Naive thymus-derived CD4-positive, alpha-beta T cell (primary cell): ENCODE measurements at places on chromosomes 12 and 14. TPM values are rescaled to one million over a fixed set of nuclear protein-coding genes. Genes with fewer than 3 reads are reported as not detected.

- H3K4me1 ChIP-seq, result no peaks in the 10 kb centered on the region
- no peak for DNase-seq
- H3K4me3 ChIP-seq, result no peak overlapping the region
- no peaks in the 10 kb centered on the region for H3K36me3 ChIP-seq
- H3K27me3 ChIP-seq, result no peaks in the 10 kb centered on the region
These were observed 7.7 kb upstream of the TMEM132D start for GRCh38 chr12:129911428-129912049.

DNA sequence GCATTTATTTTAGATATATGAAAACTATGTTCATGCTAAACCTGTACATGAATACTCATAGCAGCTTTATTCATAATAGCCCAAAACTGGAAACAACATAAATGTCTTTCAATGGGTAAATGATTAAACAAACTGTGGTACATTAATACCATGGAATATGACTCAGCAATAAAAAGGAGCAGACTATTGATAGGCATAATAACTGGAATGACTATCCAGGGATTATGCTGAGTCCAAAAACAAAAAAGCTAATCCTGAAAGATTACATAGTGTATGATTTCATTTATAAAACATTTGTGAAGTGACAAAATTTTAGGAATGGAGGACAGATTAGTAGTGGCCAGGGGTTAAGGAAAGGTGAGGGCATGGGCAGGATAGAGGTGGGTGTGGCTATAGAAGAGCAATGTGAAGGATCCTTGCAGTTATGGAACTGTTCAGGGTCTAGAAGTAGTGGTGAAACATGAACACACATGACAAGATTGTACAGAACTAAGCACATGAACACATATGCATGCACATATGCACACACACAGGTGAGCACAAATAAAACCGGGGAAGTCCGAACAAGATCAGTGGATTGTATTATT lies 61.1 kb upstream of the CDKN3 start:
- no peaks in the 10 kb centered on the region for H3K4me1 ChIP-seq
- H3K4me3 ChIP-seq, result no peak overlapping the region
- H3K27me3 ChIP-seq, result no peaks in the 10 kb centered on the region

Gene CYP46A1
- 0.34 TPM for total RNA-seq

GRCh38 chr12:114405519-114406271 lies at the start of gene TBX5:
Gene TBX5, minus strand, starts transcription at chr12:114406144. Its CDS starts 2,246 bp downstream, at chr12:114403898.
- no peak for DNase-seq
- no peak within 1 kb of the TSS for H3K27ac ChIP-seq
- H3K36me3 ChIP-seq, result no peaks in the 10 kb centered on the region
- H3K4me1 ChIP-seq, result no peaks in the 10 kb centered on the region
- no peak within 1 kb of the TSS for H3K4me3 ChIP-seq

Gene LMNTD1
- total RNA-seq, result not detected

DNA sequence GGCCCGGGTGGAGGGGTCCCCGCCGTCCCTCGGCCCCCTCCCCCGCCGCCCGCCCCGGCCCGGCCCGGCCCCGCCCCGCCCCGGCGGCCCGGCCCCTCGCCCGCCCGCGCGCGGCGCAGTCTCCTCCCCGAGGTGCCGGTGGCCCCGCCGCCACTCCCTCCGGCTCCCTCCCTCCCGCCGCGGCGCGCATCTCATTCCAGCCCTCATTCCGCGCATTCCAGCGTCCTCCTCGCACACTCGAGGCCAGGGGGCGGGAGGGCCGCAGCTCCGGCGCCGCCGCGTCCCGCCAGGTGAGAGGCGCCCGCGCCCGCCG lies at the start of gene TEAD4:
TSS of gene TEAD4 (plus strand) at position 206 of the 313 bp plus-strand sequence.
- no peak within 1 kb of the TSS for H3K27ac ChIP-seq
- H3K27me3 ChIP-seq, result peaks cover 6% of the 10 kb centered on the region
- H3K4me3 ChIP-seq, result no peak within 1 kb of the TSS
- H3K4me1 ChIP-seq, result no peaks in the 10 kb centered on the region

Gene ASCL1
- total RNA-seq, result not detected

DNA sequence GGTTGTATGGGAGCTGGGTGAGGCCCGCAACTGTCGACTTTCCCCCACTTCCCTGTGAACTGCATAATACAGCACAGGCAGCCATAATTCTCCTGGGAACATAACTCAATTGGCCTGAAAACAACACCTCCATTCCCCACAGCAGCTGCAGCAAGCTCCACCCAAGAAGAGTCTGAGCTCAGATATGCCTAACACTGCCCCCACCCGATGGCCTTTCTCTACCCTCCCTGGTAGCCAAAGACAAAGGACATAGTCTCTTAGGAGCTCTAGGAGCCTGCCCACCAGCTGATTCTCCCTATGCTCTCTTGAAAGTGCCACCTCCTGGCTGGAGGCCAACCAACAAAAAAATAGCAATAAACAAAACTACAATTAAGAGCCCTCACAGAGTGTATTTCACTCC lies 542.7 kb upstream of the LMO3 start:
- DNase-seq, result no peak
- H3K27ac ChIP-seq, result no peak overlapping the region
- H3K36me3 ChIP-seq, result no peaks in the 10 kb centered on the region
- no peak overlapping the region for H3K4me3 ChIP-seq

DNA sequence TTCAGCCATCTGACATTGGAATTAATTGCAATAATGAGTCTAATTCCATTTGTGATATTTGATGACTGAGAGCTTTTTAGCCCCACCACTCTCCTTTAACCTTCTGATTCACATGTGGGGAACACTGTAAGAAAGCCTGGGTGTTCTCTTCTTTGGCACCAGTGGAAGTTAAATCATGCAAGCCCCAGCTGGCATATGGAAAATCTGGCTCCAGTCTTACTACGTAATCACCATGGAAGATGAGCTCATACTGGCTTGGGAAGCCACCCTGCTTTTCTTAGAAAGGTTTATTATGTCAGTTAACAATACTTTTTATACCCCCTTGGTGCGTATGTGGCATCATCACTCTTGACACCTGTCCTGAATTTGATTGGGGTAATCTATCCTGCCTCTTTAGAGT lies 479.3 kb downstream of the SLC16A7 start:
- H3K4me3 ChIP-seq, result no peak overlapping the region
- DNase-seq, result no peak
- no peak overlapping the region for H3K27ac ChIP-seq
- H3K4me1 ChIP-seq, result no peaks in the 10 kb centered on the region
- H3K27me3 ChIP-seq, result no peaks in the 10 kb centered on the region

DNA sequence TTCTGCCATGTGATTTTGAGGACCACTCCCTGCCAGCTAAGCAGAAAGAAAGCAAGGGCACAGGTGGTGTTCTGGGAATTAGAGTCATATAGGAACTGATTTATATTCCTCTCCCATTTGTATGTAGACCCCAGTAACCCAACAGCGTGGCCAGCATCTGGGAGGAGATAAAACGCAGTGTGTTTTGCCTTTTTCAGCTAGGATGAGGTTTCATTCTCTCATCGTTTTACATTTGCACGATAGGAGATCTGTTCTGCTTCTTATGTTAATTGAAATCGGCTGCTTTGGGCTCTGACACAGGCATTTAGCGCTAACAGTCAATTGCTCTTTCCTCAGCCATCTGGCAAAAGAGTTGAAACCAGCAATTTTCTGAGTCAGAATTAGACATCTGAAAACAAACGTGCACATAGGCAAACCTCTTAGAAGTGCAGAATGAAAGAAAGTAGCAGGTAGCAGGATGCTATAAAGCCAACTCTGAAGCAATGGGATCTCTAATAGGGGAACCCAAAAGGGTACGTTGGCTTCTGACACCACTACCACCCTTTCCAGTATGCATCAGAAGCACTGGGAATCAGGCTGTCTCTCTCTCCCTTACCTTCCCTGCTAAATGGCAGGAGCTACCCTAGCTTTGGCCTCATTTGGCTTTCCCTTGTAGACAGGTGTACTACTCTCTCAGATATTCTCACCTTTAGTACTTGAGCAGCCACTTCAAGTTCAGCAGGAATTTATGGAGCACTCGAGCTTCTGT lies 219.1 kb downstream of the PHLDA1 start:
- no peak overlapping the region for H3K4me3 ChIP-seq
- H3K4me1 ChIP-seq, result peaks cover 7% of the 10 kb centered on the region
- H3K27me3 ChIP-seq, result no peaks in the 10 kb centered on the region

- H3K27me3 ChIP-seq, result no peaks in the 10 kb centered on the region
- no peaks in the 10 kb centered on the region for H3K4me1 ChIP-seq
- no peak overlapping the region for H3K4me3 ChIP-seq
- H3K36me3 ChIP-seq, result no peaks in the 10 kb centered on the region
- no peak for DNase-seq
These were observed 127.7 kb upstream of the CAND1 start for GRCh38 chr12:67141296-67142018.

Gene CLEC4E
- not detected for total RNA-seq
